ENCODE measurements at places on chromosomes 5 and 9.

DNA sequence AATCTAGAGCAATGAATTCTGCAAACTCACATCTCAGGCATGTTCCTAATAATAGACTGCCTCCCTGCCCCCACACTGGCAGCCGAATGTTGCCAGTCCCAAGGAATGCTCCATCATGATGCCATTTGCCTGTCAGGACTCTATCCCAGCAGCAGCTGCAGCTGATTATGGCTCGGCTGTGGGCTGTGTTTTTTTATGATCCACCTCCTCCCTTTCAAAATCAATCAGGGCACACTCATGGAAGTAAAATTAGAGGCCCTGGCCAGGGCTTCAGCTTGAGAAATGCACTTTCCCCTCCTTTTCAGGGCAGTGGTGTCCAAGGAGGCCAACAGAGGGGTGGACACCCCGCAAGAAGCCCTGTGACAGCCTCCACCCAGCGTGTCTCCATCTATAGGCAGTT is 176.7 kb upstream of the S1PR3 start:
- no peak for DNase-seq

- DNase-seq, result no peak
Measured at GRCh38 chr9:115957585-115957984, 196.0 kb upstream of the PAPPA start.

GRCh38 chr9:12318732-12319685 is 374.2 kb upstream of the TYRP1 start:
- no peak for DNase-seq

GRCh38 chr5:138271281-138271680 is 3.1 kb downstream of the GFRA3 start:
- DNase-seq, result no peak

DNA sequence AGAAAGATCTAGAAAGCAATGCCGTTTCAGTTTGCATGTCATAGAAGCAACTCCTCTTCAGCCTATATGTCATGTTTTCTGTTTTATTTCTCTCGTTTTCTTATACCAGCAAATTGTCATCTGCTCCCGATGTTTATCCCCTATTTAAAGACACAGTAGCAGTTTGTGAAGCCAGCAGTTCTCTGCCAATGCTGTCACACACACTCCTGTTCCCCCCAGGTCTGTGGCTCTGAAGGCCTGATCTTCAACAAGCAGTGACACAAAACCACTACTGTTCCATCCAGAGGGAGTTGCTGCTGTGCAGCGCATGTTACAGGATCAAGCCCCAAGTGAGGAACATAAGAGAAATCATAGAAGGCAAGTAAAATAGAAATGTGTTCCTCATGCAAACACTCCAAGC is 364.1 kb upstream of the SLC30A5 start:
- no peak for DNase-seq

DNA sequence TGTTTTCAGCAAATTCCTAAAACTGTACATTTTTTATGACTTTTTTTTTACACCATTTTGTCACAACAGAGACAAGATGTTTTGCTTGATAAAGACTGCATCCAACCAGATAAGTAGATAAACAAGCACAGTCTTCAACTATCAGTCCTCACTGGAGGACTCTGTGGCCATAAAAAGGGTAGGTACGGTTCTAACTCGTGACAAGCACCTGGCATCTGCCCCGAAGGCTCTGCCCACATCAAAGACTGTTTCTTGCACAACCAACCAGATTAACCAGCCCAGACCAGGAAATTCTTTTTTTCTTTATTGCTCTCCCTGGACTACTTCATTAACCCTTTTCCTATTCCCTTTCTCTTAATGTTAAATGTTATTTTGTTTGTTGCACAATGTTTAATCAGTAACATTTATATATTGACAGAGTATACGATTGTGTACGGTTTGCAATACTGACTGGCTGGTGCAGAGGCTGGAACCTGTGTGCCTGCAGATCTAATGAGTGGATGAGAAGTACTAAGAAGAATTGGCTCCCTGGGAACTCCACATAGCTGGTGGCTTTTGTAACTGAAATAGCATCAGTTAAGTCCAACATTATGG is 74.1 kb downstream of the SERINC5 start:
- DNase-seq, result no peak

DNA sequence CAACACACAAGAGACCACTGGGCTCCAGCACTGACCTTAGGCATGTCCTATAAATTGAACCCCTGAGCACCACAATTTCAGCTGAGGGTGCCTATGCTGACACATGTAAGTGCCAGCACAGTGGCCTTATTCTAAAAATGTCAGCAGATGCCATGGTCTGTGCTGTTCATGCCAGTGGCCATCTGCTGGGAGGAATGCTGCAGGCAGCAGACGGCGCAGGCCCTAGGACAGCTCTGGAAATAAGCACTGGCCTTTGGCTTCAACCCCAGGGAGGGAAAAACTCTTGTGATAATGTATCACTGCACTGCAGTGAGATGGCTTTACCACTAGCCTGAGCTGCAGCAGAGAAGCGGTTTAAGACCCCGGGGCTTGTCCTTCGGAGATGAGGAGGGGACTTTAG is 98.5 kb downstream of the SYK start:
- no peak for DNase-seq

GRCh38 chr5:58965677-58966414 is 383.0 kb downstream of the RAB3C start:
- DNase-seq, result no peak

GRCh38 chr9:110967196-110967595 is 71.1 kb downstream of the LPAR1 start:
- no peak for DNase-seq

GRCh38 chr5:177445052-177445916 is 1.3 kb upstream of the PRR7 start:
- DNase-seq, result no peak

DNA sequence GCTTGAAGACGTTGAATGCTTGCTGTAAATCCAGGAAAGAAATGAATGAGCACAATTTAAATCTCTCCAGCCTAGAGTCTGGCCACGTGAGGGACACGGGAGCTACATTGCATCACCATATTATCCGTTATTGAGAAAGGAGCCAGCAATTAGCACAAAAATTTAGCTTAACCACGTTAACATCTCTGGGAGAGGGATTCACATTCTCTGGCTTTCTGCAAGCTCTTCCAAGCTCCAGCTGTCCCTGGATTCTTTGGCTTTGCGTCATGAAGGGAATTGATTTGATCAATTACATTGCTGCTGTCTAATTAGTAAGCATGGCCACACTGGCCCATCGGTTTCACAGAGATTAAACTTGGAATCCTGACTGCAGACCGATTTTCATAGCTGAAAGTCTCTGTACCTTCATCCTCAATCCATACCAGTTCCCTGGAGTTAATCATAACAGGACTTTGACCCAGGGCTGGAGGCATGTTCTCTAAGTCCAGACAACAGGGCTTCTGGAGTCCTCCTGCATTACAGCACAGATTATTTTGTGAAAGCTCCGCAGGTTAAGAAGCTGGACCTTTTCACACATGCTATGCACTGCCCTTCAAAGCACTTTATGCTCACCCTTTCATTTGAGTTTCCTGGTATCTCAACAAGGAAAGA is 31.6 kb downstream of the ADRA1B start:
- DNase-seq, result no peak

DNA sequence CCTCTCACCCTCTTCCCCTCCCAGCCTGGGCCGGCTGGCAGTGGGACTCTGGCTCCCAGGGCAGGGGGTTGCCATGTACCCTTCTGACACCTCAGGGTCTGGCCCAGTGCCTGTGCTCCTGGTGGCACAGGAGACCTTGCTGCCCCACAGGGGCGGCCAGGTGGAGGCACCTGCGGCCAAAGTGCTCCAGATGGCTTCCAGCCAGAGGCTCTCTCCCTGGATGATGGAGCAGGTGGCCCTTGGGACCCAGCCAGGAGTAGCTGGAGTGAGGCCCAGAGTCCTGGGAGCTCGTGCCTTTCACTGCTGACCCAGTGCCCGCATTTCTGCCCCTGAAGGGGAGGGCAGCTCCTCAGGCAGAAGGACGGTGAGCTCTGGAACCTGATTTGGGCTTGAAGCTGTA is 87.3 kb downstream of the NTNG2 start:
- DNase-seq, result no peak

DNA sequence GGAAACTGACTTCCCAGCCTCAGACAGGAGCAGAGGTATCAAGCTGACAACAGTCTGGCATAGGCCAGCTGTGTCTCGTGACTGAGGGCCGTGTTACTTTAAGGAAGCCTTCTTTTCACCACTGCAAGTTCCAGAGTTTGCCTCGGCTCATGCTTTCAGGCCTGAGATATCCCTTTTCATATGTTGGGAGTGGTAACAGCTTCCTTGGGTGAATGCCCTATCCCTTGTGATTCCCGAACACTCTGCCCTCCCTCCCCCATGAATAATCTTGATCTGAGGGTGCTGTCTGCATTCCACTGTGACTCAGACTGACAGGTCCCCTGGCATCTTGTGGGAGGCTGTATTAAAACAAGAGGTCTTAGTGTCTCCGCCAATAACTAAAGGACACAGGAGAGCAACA is 49.7 kb upstream of the ARL15 start:
- DNase-seq, result no peak

DNA sequence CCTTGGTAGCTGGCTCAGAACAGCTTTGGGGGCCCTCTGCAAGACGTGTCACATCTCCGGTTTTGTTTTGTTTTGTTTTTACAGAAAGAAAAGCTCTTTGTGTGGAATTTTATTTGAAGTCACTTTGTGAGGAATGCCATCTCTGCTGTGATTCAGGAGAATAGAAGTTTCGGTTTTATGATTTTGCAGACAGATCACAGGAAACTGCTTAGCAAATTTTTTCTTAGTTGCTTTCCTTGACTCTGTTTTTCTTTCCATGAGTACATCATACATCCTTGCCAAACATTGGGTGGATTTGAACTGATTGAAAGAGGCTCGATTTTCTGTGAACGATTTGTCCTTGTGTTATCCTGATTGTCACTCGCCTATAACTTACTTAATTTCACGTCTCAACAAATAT is 5.1 kb downstream of the SEMA5A start:
- no peak for DNase-seq

DNA sequence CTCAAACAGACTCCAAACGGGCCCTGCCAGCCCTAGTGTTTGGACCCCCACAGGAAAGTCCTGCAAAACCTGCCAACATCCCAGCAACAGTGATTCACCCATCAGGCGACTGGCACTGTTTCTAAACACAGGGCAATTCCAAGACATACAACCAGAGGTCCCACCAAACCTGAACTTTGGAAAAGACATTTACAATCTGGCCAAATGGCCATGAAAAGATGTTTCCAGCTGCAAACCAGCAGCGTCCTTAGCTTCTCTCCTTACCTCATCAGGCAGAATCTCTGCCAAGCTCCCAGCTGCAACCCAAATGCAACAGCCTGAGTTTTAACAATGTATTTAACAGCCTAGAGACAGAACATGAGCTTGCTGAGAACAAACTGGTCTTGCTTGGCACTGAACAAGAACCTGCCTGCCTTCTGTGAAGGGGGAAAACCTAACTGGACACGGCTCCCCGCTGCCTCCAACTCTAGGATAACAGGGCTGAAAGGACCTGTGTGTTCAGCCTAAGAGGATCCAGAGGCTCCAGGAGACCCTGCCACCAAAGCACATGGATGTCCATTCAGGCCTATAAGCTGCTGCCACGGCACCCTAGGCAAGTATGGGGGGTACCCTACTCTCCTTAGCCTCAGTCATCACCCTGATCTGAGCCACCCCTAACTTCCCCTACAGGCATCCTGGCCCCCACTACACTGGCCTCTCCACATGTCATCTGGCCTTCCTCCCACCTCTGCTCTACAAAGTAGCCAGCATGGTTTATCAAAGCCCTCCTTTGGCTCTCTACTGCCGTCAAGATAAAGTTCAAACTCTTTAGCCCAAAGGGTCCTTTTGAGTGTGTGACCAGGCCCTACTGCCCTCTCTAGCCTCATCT is 5.6 kb downstream of the P4HA2 start:
- DNase-seq, result no peak

DNA sequence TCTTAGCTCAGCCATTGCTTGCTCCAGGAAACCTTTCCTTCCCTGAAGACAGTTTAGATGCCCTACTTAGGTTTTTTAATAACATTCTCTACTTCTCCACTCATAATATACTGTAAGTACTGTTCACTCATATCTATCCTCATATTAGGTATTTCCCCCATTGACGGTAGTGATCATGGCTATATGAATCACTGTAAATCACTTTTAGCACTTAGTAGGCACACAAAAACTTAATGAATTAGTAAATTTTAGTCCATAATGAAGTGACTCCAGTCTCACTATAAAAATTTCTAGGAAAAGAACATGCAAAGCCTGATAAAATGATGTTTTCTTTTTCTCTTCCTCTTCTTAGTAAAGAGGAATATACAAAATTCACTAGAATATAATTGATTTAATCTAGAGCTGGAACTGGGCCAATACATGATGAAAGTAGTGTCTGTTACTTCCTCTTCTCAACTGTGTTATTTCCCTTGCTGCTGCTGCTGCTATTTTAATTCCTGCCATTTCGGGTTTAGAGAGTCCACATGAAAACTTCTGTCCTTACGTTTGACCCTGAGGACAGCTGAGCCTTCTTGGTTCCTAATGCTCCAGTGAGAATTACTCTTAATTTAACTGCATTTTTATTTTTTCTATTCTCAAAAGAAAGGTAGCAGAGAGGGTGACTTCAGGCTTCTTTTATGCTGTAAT is 73.5 kb downstream of the LNPEP start:
- no peak for DNase-seq

DNA sequence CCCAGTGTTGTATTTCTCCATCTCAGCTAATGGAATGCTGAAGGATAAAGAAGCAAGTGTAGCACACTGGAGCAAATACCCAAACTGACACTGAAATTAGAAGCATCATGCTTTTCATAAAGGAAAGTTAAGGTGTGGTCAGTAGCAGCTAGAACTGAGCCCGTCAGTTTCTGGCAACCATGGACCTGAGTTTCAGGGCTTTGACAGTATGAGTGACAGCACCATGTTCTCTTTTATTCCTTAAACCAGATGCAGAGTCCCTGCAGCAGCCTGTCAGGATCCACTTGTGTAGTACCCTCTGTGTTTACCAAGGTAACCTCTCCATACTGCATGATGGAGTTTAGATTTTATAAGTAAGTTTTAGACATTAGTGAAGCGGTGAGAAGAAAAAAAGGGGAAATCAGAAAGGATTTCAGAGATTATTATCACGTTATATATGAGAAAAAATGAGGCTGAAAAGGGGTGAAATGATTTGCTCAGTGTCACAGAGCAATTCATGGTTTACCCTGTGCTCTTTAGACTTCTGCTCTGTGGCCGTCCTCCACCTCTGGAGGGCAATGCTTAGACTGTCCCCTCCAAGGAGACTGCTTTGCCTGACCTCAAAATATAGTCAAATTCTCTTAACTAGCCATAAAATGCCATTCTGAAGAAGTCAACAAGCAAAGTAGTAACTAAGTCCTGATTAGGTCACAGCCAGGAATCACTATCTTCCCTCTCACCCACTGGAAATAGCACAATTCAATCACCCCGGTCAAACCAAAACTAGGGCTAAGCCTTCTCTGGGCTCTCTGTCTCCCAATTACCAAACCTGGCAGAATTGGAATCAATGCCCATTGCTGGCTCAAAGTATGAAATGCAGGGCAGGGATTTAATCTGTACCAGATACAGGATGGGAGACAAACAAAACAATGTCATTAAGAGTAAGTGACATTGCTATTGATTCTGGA is 10.5 kb upstream of the MYOT start:
- no peak for DNase-seq

- no peak for DNase-seq
Measured at GRCh38 chr5:61614606-61615005, 282.5 kb downstream of the ZSWIM6 start.

GRCh38 chr5:125257997-125258396 is 511.6 kb upstream of the ZNF608 start:
- DNase-seq, result no peak

All from stimulated activated CD8-positive, alpha-beta memory T cell treated with anti-CD3 and anti-CD28 coated beads, Interleukin-7, amount 100 ng/mL, for 4 hours (primary cell).